Sigmoid colon (tissue), 7 donors: ENCODE measurements at places on chromosomes 7 and 10. TPM values are rescaled to one million over a fixed set of nuclear protein-coding genes. Genes with fewer than 3 reads are reported as not detected.

DNA sequence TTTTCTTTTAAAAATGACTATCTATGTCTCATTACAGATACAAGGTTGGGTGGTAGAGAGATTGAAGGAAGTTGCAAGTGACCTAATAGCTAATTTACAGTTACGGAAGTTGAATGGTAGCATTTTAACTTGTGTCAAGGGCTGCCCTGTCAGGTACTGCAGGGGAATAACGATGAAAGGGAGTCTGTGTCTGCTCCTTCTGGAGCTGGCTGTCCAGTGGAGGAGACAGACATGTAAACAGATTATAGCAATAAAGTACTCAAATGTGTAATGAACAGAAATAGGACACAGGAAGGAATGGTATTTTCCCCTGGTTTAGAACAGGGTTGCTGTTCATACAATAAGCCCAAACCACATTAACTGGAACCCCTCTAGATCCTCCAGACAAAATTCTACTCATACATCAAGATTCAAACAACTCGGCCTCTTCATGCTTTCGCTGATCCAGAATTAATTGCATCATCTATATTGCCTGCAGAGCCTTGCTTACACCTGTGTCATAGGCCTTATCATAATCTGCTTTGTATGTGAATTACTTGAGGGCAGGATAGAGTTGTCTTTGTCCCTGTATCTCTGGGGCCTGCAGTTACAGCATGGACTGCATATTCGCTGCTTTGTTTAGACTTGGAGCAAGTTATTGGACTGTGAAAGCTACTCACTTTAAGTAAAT, 42.8 kb downstream of the AUTS2 start:
- H3K36me3 ChIP-seq: no peaks in the 10 kb centered on the region
- no peaks in the 10 kb centered on the region for H3K27me3 ChIP-seq

DNA sequence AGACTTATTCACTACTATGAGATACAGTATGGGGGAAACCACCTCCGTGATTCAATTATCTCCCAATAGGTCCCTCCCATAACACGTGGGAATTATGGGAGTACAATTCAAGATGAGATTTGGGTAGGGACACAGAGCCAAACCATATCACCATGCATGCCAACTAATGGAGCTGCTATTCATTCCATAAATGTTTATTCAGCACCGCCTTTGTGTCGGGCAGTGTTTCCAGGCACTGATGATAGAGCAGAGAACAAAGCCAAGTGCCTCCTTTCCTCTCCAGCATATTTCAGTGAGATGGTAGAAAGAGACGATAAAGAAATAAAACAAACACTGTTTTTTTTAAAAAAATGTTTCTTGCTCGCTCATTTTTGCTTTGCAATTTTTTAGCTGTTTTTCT, 295.9 kb upstream of the FOXK1 start:
- no peak overlapping the region for H3K4me3 ChIP-seq
- H3K36me3 ChIP-seq: no peaks in the 10 kb centered on the region

GRCh38 chr10:79277579-79278269, 69.5 kb upstream of the PPIF start:
- H3K36me3 ChIP-seq: peaks cover 20% of the 10 kb centered on the region
- no peak overlapping the region for H3K4me3 ChIP-seq
- H3K4me1 ChIP-seq: peaks cover 39% of the 10 kb centered on the region
- H3K27ac ChIP-seq: peak overlapping the region; percentile 94
- no peaks in the 10 kb centered on the region for H3K27me3 ChIP-seq
- no peak for DNase-seq

DNA sequence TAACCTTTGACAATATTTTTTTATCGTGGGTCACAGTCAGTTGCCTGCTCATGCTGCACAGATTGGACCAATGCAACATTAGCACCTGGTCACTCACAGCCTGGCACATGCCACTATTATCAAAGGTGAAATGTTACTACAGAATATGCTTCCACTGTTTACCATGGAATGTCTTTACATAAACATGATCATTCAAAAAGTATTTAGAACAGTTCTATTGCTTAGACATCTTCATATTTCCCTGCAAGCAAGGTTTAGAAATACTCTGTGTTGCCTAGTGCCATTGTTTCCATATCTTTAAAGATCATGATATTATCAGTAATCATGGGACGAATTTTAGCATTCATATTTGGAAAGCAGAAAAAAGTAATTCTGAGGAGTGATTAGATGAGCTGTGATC, 179.9 kb upstream of the CHRM2 start:
- H3K4me3 ChIP-seq: no peak overlapping the region
- no peak overlapping the region for H3K27ac ChIP-seq
- H3K27me3 ChIP-seq: no peaks in the 10 kb centered on the region
- DNase-seq: no peak
- H3K4me1 ChIP-seq: peaks cover 11% of the 10 kb centered on the region

- no peak overlapping the region for H3K4me3 ChIP-seq
- DNase-seq: peak; percentile 85
- no peaks in the 10 kb centered on the region for H3K4me1 ChIP-seq
These were observed 45.6 kb upstream of the LRRC4 start for GRCh38 chr7:128076796-128077271.

DNA sequence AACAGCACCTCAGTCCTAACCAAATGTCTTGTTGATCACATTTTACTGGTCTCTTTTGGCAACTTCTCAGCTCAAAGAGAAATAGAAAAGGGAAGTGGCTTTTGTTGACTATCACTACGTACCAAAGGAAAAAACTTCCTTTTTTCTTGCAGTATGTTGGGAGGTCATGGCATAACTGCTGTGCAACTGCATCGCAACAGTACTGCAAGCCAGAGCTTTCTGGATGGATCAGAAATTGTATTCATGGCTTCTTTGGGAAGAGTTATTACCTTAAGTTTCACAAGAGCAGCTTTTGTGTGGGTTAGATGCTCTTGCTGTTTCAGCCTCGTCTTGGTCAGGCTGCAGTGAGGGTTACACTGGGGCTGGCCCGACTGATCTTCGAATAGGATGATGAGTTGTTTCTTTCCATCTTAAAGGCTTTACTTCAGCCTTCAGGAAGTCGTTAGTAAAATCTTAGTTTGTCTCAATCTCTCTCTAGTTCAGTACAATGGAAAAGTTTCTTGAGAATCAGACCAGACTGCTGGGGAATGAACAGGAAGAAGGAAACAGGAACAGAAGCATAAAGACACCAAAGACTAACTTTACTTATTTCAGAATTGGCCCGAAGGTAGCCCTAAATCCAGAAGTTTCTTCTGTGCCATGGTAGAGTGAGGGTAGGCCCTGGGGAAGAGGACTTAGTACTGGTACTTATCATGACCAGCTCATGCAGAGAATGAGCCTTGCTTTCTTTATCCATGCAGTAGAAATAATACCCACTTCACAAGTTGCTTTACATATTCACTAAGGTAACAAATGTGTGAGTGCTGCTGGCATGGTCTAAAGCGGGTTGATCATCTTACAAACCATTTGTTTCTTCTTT, 153.6 kb downstream of the CELF2 start:
- H3K27ac ChIP-seq: peak overlapping the region; percentile 13
- no peak overlapping the region for H3K4me3 ChIP-seq
- H3K36me3 ChIP-seq: no peaks in the 10 kb centered on the region
- no peak for DNase-seq

ZNF853 gene
- total RNA-seq: 21.6 TPM

CYP17A1 gene
- total RNA-seq: not detected

EPO gene
- not detected for total RNA-seq
